Skeletal muscle cell (primary cell): ENCODE measurements at places on chromosomes 4 and X.
A peak's percentile ranks its signal among the peaks of the same experiment; 100 is the strongest.

- DNase-seq, result no peak
Measured at GRCh38 chr4:74529284-74530041, 84.5 kb downstream of the AREG start.

- no peak for DNase-seq
Measured at GRCh38 chr4:156326246-156326645, 372.6 kb upstream of the CTSO start.

DNA sequence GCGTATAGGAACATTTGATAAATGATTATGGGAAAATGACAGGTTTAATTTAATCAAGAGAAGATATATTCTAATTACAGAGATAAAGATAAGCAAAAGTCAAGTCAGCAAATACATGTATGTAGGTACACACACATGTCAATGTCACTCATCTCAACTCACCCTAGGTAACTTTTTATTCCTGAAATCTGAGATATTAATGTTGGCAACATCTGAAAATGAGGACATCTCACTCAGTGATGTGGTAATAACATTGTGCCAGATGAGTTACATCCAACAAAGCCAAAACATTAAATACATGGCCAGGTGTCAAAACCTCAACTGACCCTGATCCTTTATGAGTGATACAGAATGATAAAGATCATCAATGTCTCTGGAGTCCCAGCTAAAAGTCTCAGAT is 363.3 kb upstream of the F9 start:
- no peak for DNase-seq

DNA sequence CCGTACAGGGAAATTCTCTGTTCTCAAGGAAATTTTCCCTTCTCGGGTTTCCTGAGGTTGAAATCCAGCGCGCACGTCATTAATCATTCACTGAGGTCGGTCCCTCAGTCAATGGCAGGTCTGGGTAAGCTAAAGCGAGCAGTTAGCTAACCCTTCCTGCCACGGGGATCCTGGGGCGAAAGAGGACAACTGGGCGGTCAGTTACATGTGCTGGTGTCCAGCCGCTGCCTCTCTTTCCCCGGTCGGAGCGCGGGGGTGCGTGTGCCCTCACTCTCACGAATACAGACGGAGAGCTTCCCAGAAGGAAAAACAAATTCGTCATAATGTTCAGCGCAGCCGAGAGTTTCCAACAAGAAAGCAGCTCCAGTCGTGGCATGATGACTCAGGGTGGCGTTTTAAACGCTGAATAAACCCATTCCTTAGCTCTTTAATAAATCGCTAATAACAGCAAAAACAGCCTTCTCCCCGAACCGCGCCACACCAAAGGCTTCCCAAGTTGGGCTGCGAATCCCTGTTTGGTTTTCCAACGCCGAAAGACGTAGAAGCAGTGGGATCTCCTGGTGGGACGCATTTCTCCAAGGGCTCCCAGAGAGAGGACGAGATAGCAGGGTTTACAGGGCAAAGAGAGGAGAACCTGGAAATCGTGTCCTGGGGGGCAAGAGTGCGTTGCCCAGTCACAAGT is 752 bp upstream of the FGF5 start:
- peak; percentile 62 for DNase-seq

DNA sequence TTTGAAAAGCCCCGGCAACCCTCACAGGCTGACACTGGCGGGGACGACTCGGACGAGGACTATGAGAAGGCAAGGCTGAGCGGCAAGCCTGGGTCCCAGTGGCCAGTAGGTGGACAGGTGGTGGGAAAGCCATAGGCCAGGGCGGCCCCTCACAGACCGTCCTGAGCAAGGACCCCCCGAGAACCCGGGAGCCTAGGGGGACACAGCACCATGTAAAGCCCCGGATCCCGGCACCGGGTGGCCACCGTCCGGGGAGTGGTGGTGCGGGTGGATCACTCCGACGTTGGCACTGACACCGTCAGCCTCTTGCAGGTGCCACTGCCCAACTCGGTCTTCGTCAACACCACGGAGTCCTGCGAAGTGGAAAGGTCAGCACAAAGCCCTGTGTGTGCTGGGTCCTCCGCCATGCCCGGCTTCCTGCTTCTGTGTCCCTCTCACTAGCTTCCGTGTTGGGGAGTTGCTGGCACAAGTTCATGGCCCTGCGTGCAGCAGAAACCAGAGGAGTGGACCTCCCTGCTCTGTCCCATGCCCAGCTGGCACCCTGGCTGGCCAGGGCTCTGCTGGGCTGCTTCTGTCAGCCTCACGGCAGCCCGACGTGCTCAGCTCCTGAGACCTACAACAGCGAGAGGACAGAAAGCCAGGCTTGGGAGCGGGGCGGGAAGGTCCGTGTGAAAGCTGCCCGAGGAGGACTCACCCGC is 11.9 kb upstream of the ADD1 start:
- no peak for DNase-seq

DNA sequence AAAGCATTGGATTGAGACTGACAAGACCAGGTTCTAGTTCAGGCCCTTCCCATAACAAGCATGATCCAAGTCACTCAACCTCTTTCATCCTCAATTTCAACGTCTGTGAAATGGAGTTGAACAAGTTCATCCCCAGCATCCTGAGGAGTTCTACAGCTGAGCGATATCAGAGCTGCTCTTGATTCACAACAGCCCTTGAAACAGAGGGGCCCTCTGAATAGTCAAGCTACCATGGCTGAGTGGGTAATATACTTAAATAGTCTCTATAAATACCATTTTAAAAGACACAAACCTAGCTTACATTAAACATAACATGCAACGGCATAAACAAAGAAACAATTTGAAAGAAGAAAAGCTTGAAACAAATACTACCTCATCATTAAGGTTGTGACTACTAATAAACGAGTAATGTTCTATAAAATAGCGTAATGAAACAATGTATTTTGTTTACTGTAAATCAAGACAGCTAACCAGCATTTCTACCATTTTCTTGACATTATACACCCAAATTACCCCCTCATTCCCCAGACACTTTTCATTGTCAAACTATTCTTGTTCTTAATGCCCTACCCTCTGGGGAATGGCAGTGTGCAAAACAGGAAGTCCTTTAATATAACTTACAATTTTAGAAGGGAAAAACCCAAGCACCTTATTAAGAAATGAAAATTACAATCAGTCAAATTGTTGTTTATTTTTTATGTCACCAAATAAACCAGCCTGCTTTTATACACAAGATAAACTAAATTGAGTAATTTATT is 202.3 kb downstream of the PARM1 start:
- no peak for DNase-seq

DNA sequence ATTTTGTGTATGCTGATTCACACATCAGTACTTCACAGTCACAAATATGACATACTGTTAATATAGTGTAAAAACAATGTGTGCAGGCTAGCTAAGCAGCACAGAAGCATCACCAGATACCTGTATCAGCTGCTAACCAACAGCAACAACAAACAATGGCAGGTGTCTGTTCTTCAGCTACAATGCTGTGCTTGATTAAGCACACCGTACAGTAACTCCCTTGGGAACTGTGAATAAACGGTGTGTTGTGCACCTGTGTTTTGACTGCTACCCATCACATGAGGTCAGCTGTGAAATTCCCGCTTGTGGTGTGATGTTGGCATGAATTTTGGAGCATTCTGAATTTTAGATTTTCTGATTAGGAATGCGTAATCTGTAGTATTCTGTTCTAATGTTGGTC is 379.7 kb upstream of the FAT1 start:
- DNase-seq, result no peak

DNA sequence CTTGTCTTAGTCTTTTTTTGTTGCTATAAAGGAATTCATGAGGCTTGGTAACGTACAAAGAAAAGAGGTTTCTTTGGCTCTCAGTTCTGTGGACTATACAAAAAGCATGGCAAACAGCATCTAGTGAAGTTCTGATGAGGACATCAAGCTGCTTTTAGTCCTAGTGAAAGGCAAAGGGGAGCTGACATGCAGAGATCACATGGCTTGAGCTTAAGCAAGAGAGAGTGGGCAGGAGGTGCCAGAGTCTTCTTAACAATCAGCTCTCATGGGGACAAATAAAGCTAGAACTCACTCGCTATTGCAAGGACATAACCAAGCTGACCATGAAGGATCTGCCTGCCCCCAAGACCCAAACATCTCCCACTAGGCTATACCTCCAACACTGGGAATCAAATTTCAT is 1063.1 kb downstream of the PCDH7 start:
- no peak for DNase-seq

GRCh38 chr4:1870328-1870577 is 940 bp upstream of the NSD2 start:
- DNase-seq, result peak; percentile 32

DNA sequence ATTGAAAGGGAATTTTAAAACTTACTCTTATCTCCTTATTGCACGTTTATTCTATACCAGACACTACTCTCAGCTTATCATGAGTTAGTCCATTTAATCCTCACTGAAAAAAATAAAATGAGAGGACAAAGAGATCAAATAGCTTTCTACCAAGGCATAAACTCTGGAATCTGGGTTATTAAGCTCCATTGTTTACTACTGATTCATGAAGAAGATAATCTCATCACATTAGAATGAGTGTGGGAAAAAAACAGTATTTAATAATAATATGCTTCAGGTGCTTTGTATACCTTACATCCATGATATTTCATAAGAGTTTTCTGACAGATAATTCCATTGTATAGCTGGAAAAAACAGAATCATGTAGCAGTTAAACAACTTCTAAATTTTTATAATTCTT is 1092.6 kb downstream of the TECRL start:
- DNase-seq, result no peak

DNA sequence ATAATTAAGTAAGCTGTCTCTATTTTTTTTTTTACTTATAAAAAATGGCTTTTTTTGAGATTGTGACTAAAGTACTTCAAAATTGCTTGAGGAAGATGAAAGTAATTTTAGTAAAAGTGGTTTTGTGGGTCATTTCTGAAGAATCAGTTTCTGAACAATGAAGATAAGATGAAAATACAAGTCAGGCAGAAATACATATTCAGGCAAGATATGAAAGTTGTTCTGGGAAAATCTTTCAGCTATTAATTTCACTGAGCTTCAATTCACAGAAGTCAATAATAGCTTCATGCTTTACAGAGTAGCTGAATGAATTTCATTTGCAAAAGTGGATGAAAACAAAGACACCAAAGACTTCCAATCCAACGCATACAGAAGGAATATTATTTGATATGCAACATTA is 305.2 kb upstream of the ARSJ start:
- DNase-seq, result no peak

- no peak for DNase-seq
Measured at GRCh38 chrX:131801911-131802310, 221.2 kb upstream of the STK26 start.

DNA sequence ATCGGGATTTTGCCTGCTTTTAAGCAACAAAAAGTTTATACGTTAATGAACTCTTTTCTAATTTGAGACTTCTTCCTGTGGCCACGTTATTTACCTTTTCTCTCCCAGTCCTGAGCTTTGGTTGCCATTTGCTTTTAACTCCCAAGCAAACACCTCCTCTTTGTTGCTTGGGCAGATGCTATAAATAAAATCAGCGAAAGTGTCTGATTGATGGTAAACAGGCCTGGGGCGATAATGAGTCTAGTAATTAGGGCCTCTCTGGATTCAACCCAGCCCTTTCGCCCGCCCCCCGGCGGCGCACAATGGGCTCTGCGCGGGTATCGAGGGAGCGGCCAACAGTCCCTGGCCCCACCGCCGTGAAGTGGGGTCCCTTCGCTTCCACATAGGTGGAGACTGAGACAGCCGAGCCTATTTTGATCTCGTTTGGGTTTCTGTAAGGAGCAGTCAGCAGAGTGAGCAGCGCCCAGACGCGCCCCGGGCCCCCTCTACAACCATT is 790 bp downstream of the CLGN start:
- no peak for DNase-seq

DNA sequence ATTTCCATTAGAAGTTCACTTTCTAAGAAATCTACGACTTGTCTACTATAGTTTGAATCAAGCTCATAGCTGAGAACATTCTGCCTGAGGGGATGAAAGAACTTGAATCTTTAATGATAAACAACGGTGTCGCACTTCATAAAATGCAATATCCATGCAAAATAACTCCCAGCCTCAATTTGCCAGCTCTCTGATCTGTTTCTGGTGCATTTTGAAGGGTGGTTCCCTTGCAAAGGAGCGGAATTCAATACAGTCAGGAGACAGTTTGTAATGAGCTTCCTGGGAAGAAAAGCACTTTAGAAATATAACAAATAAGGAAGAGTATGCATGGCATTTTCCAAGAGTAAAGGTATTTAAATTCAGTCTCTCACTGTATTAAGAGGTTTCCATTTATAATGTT is 80.0 kb downstream of the PCYT1B start:
- DNase-seq, result no peak

DNA sequence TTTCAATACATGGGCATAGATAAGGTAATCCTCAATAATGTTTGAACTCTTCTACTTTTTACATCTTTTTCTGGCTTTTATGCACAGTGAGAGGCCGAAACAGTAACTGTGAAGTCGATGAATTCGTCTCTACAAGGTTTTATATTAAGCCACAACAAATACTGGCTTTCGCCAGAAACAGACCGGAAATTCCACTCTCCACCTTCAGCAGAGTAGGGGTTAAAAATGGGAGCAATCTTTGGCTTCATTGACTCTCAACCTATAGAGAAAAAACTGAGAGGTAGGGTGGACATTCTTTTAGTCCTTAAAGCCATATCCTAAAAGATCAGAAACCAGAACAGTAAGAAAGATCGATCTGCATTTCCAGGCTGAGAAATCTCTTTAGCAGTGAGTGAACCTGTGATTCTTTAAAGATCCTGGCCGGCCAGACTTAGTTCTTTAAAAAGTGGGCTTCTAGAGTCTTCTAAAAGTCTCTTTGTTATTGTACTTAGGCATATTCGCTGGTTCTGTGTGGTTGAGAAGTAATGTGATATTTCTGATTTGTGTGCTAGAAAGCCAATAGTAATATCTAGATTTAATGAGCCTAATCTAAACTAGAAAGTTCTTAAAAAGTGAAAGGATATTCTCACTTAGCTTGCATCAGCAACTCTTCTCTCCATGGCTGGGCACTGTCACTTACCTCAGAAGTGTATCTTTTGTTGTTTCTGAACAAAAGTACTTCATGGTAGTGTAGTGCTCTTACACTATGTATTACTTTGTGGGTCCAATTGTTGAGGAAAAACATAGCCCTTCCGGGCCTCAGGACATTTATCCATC is 2.0 kb downstream of the HSPA4L start:
- no peak for DNase-seq

DNA sequence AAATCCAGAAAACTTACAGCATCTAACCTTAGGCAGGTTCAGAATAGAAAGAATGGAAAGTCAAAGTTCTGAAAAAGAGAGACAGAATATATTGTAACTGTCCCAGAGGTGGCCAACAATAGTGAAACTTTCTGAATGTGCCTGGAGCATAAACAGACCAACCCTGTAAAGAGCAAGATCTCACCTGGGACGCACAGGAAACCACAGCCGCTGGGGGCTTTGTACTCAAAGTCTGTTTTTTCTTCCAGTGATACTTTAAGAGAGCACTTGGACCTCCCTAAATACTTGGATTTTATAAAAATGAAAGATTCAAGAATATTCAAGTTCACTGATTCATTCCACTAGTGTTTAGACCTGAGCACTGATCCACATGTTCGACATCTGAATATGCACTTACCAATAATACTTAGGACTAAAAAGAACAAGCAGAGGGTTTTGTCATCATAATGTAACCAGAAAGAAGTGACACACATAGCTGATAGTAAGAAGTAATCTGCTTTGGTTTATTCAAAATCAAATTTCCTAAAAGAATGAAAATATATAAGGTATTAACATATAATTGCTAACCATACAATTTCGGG is 35.3 kb downstream of the ARAP2 start:
- no peak for DNase-seq

- no peak for DNase-seq
Measured at GRCh38 chrX:8306291-8306925, 135.3 kb upstream of the VCX2 start.

- DNase-seq, result no peak
Measured at GRCh38 chrX:26411045-26411444, 195.1 kb downstream of the MAGEB5 start.

- no peak for DNase-seq
Measured at GRCh38 chr4:143285696-143286437, 50.8 kb upstream of the GAB1 start.
